Stimulated activated CD4-positive, alpha-beta T cell treated with anti-CD3 and anti-CD28 coated beads, Interleukin-4, amount 100 ng/mL, for 48 hours (primary cell): ENCODE measurements at places on chromosomes 12 and 14.

- no peak for DNase-seq
Measured at GRCh38 chr12:112406519-112407488, 2.6 kb downstream of the RPL6 start.

- DNase-seq: no peak
Measured at GRCh38 chr14:99722741-99723140, 38.6 kb downstream of the CYP46A1 start.

GRCh38 chr14:21043387-21043973 lies 1.3 kb downstream of the RNASE7 start:
- DNase-seq: no peak

- no peak for DNase-seq
Measured at GRCh38 chr14:32817780-32818179, 120.9 kb upstream of the NPAS3 start.

DNA sequence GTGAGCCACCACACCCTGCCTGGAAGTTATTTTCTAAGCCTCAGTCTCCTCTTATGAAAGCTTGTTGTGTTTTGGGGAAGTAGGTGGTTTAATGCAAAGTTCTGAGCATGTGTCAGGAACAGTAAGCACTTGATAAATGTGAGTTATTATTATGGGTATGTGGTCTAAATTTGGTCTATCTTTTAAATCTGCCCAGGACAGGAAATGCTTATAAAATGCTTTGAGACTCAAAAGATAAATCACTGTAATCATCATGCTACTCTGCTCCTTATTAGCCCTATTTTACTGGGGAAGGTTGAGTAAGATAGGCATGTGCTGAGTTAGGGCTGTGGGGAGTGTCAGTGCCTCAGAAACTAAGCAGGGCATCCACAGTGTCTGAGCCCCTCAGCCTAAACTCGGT lies 13.1 kb upstream of the SRSF5 start:
- no peak for DNase-seq

- DNase-seq: no peak
Measured at GRCh38 chr12:108507971-108508642, 7.0 kb upstream of the FICD start.

DNA sequence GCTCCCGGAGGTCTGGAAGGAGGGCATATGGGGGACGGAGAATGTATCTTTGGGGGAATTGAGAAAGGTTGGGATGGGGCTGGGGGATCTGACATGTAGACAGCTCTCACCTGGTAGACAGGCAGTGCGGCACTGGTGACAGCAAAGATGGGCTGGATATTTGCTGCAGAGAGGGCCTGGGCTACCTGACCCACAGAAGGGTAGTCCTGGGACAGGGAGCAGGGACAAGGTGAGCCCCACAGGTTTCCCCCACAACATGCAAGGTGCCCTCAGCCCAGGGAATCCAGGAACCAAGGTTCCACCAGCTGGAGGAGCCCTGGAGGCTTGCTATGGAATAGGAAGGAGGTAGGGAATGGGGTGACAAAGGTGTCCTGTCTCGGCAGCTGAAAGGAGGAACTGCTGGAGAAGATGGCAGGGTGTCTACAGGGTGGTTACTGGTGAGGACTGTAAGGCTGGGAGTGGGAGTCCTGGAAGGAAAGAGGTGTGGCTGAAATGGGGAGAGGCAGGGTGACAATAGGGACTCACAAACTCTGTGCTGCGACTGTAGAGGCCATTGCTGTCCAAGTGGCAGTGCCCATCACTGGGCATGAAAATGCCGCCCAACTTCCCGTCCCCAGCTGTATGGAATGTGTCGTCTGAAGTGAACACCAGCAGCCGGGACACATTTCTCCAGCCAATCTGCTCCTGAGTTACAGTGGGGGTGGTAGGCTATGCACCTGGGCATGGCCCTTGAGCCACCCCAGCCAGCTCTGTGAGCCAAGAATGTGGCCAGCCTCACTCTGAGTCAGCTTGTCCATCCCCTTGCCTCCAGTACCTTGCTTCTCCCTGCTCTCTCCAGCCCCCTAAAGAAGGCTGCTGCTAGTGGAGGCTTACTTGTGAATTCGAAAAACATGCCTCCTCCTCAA lies 11.3 kb downstream of the ITGB7 start:
- no peak for DNase-seq

- no peak for DNase-seq
Measured at GRCh38 chr12:127396734-127397133, 870.2 kb upstream of the TMEM132C start.

GRCh38 chr14:105856676-105857219 lies 330.4 kb downstream of the TMEM121 start:
- DNase-seq: no peak

DNA sequence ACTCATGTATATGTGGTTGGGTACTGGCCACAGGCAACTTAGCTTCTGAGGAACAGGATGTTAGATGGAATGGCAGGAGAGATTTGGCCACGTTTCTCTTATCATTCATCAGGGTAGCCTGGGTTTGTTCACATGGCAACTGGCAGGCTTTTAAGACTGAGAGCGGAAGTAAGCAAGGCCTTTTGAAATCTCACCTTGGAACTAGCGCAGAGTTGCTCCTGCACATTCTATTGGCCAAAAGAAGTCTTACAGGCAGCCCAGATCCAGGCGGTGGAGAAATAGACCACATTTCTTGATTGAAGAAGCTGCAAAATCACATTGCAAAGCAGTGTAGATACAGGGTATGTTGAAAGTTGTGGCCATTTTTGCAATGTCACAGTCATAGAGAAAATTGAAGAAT lies 3.7 kb downstream of the CLEC4A start:
- no peak for DNase-seq

DNA sequence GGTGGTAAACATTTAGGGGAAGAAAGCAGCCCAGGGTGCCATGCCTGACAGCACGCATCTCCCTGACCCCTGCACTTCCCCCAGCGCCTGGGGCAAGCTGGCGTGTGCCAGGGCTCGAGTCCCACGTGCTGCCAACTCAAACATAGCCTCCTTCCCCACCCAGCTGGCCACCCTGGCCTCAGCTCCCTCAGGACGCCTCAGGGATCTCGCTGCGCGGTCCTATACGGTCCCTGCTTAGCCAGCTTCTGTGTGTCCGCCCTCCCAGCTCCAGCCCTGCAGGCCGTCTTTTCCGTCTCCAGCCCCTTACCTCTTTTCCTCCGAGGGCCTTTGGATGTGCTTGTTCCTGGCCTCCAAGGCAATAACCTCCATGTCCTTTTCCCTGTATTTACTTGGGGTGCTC lies 71.0 kb downstream of the TESC start:
- no peak for DNase-seq

DNA sequence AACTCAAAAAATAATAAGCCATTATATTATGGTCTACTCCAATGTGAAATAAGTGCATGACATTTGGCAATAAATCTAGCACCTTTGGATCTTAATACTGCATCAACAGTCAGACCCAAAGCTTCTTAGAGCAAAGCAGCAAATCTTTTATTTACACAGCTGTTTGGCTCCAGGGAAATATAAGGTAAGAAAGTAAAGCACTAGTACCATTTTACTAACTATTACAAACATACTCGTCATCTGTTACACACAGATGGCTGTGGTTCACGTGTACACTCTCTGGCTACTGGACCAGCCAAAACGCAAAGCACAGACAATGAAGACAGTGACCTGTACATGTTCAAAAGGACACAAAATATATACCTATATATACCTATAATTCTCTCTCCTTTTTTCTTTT lies 2.8 kb downstream of the FGD6 start:
- DNase-seq: no peak

- no peak for DNase-seq
Measured at GRCh38 chr12:28787151-28787550, 361.9 kb upstream of the FAR2 start.

- no peak for DNase-seq
Measured at GRCh38 chr14:100775831-100776591, 49.3 kb downstream of the DLK1 start.

- DNase-seq: no peak
Measured at GRCh38 chr12:110932046-110932445, 11.7 kb upstream of the MYL2 start.

GRCh38 chr12:111434680-111435338 lies 29.1 kb downstream of the SH2B3 start:
- DNase-seq: peak; percentile 70

DNA sequence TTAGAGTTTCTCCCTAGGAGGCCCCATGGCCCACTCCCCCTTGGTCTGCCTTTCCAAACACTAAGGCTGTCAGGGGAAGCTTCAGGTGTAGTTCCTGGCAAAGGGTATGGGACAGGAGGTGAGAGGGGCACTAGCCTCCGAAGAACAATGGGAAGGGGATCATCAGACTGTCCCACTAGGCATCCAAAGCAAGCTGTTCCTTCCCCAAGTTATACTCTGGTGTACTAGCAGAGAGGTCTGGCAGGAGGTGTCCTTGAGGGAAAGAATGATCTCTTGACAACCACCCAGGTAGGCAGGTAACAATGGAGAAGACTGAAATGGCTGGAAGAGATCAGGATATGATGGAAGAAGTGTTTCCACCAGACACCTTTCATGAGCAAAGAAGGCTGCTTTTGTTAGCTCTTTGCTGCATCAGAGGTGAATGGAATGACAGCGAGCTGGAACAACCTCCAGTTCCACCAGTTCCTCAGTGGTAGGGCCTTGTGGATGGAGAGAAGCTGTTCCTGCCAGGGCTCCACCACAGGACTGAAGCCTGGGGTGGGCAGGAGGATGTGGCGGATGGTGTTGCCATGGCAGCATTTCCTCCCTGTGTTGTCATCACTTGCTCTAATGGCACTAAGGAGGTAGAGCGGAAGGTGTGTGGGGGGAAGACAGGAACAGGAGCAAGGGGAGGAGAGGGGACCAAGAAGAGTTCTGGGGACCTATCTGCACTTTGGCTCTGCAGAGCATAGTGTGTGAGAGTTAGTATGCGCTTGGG lies 2.3 kb upstream of the AGAP2 start:
- peak; percentile 44 for DNase-seq

DNA sequence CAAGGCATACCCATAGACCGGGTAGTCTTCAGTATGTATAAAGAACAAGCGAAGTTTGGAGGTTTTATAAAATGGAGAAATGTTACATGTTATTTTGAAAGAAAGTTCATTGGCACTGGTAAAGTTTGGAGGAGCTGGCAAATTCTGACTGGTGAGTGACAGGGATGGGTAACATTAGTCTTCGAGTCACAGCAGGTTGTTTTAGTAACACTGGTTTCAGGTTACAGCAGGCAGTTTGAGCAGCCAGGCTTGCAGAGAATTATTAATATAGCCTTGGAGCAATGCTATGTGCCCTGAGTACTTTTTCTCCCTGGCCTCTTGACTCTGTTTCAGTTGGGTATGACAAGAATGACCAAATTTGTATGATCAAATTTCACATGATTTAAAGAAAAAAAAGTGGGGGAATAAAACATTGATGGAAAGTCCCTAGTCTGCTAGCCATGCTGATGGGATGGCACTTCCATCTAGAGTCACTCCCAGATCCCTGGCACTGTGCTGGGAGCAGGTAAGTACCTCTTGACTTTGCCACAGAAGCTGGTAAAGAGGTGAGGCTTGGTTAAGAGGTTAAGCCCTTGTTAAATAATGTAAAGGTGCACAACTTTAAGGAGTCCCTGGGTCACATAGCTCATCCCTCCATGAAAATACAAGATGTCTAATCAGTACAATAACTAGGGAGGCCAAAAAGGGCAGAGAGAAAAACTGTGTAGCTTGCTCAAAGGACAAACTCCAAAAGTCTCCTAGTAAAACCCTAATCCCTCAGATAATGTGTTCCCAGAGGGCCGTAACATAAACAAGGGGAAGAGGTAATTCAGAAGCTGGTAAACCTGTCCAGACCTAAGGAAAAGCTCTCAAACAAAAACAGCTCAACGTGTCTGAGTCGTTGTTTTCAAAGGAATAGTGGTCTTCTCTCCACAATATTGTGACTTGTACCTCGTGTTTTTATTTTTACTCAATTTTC lies 12.7 kb upstream of the SVOP start:
- no peak for DNase-seq

GRCh38 chr12:67382241-67382871 lies 113.2 kb downstream of the CAND1 start:
- DNase-seq: no peak

GRCh38 chr12:74551291-74551690 lies 13.7 kb downstream of the ATXN7L3B start:
- DNase-seq: no peak

- no peak for DNase-seq
Measured at GRCh38 chr14:97948841-97949240, 1151.7 kb downstream of the VRK1 start.

- DNase-seq: no peak
Measured at GRCh38 chr14:77039285-77040058, 11.0 kb upstream of the IRF2BPL start.

GRCh38 chr14:70654632-70655031 lies 12.9 kb downstream of the TTC9 start:
- no peak for DNase-seq

GRCh38 chr12:29734305-29734704 lies 49.4 kb downstream of the TMTC1 start:
- DNase-seq: no peak

GRCh38 chr14:35959835-35960234 lies 133.7 kb downstream of the BRMS1L start:
- no peak for DNase-seq

- DNase-seq: no peak
Measured at GRCh38 chr12:113418213-113418879, 3.8 kb upstream of the SDSL start.

- DNase-seq: no peak
Measured at GRCh38 chr14:63288853-63289252, 29.9 kb downstream of the GPHB5 start.

GRCh38 chr14:63275611-63276010 lies 43.1 kb downstream of the GPHB5 start:
- no peak for DNase-seq

DNA sequence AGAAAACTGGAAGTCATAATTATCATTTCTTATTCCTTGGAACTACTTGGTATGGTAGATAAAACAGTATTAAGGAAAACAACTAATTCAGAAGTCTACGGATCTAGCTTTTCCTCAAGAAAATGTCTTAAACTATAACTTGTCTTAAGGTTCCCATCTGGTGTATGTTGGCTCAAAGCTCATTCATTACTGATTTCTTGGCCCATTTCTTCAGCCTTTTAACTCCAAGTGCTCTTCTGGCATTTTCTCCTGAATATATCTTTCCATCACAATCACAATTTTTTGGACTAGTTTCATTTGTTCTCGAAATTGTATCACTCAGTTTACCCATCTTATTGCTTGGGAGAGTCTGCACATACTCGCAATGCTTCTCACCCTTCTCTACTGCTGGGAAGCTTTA lies 150.1 kb downstream of the C12orf50 start:
- DNase-seq: no peak

- no peak for DNase-seq
Measured at GRCh38 chr14:106562451-106562850, 1036.1 kb downstream of the TMEM121 start.

DNA sequence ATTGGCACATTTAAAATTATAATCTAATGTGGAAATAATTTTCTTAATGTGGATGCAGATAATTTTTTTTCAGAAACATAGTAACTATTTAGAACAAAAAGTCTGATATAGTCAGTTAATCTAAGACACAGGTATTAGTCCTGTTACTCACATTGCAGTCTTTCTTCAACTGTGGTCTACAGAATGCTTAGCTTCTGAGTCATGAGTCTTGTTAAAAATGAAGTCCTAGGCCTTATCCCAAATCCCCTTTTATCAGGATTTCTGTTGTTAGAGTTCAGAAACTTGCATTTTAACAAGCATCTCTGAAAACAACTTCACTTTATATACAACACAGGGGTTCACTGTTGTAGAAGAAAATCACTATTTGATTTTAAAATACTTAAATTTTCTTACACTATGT lies 112.2 kb downstream of the SLC16A7 start:
- DNase-seq: no peak
